ENCODE measurements at places on chromosomes 4 and X. TPM values are rescaled to one million over a fixed set of nuclear protein-coding genes. Genes with fewer than 3 reads are reported as not detected.
A peak's percentile ranks its signal among the peaks of the same experiment; 100 is the strongest.

The GPR119 gene
- total RNA-seq: not detected

The PPP1R3F gene
- 2.9 TPM for total RNA-seq

The SLC9B1 gene
- 1.0 TPM for total RNA-seq

The POU3F4 gene
- total RNA-seq: not detected

The CYLC1 gene
- total RNA-seq: not detected

The NAP1L3 gene
- not detected for total RNA-seq

The SHOX gene
- total RNA-seq: not detected

The PDZD4 gene
- total RNA-seq: under 0.01 TPM

The DCAF16 gene
- 25.5 TPM for total RNA-seq

The PABPC1L2A gene
- total RNA-seq: not detected

The FAT1 gene
- total RNA-seq: 301 TPM

The TSPAN7 gene
- total RNA-seq: 1.1 TPM

The BTK gene
- total RNA-seq: not detected

DNA sequence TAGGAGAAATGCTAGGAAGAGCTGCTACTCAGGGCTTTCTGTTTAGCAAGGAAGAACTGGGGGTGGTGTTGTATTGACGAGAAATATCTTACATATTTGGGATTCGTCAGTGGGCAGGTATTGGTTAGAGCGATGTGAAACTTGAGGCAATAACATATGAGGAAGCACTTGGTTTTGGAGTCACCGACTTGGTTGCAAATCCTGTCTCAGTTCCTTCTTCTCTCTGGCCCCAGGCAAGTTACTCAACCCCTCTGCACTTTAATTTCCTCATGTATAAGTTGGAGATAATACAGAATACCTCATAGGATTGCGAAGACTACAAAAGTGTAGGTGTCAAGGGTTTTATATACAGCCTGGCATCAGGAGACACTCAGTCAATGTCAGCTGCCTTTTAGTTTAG, 34.1 kb downstream of the GPAT3 start:
- peak; percentile 91 for DNase-seq

DNA sequence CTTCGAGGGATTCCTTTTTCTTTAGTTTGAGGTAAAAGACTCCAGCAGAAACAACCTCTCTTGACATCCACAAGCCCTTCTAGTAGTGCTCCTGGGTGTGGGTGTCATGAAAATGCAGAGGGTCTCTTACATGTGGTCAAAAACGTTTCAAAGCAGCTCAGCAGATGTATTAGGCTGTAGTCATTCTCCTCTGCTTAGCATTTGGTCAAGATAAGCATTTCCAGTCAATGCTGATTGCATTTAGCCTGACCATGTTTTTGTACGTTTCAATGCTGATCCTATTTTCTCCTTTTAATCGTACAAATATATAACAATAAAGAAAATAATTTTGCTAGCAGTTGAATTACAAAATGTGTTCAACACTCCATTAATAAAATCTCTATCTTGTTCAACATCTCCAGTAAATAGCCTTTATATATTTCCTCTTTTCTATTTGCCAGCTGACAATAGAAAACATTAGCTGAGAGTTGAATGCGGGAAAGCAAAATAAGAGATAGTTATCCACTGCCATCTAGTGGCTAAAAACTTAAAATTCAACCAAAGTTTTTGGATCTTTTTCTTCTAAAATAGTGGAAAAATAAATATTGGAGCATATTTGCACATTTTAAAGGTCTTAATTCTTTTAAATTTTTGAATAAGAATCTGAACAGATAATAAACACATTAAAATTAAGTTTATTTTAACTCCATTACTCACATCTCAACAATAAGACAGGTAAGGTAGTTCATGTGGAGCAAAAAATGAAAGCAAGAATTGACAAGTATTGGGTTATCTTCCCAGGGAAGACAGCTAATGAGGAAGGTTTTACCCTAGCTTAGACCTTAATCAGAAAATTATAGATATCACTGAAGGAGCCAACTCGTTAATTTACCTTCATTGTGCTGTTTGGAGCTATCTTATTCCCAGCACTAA, 15.2 kb upstream of the PACRGL start:
- DNase-seq: peak; percentile 13

GRCh38 chrX:27132862-27133261, 330.3 kb downstream of the PPP4R3C start:
- no peak for DNase-seq

DNA sequence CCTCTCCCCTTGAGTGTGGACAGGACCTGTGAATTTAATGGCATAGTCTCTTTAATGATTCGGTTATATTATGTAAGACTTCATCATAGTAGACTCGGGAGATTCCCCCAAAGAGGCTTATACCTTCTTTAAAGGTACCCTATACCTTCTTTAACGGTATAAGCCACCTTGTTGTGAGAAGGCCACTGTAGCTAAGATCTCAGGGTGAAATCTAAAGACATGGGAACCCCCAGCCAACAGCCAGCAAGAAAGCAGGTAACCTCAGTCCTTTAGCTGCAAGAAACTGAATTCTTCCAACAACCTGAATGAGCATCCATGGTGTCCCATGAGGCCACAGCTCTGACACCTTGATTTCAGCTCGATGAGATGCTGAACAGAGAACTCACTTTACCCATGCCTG, 931 bp downstream of the DDX60 start:
- no peak for DNase-seq

DNA sequence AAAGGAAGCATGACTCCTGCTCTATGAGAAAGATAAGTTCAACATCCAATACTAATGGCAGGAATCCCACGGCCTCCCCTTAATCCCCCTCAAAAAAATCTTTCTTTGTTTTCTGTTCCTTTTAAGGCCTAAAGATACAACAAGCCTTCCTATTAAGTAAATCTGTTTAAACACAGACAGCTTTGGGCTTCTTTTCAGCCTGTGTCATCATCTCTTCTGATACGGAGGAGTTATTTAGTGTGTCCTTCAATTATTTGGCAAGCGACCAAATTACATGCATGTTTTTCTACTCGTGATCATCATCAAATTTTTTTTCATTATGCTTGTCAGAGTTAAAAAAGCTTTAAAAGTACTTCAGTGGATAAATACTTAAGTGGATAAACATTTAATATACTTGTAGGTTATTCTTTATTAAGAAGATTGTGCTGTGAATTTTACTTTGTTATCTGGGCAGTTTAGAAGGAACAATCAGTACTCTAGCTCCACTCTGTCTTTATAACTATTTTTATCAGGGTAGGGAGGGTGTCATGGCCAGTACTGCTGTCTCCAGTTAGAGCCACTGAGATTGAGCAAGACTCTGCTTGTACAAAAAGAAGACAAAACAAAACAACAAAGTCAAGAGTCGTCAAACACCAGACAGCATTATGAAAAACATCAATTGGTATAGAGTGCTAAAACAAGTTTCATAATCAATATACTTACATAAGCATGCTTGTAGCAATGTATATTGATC, 210.7 kb downstream of the PRR32 start:
- no peak for DNase-seq

DNA sequence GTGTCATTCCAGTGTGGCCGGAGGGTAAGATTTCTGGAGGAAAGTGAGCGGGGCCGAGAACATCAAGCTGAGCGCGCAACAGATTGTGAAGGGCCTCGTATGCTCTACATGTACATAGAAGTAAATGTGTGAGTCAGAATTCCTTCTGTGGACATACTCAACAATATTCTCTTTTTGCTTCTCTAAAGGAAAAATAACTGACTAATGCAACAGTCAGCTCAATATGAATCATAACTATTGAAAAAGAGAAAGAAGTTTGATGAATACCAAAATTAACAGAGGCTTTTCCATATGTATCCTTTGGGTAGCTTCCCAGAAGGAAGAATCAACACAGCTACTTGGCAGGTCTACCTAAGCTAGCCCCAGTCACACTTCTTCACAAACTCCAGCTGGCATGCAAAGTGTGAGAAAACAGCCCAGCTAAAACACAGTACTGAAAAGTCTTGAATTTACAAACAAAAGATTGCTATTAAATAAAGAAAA, 87.5 kb upstream of the ZFP42 start:
- peak; percentile 74 for DNase-seq

DNA sequence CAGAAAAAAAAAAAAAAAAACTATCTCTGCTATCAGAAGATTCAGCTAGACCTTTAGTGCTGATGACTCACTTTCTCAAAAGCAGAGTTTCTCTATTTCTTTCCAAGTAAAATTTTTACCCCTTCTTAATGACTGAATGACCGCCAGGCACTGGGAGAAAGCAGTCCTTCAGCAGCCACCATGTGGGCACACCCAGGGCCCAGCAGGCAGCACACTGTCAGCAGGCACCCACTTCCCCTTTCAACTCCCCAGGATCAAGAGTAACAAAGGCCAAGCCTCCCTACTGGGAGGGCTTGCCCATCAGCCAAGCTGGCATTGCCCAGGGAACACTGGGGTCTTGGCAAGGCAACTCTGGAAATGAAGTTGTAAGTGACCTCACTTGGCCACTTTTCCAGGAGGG, 201.9 kb upstream of the MAMLD1 start:
- DNase-seq: no peak

DNA sequence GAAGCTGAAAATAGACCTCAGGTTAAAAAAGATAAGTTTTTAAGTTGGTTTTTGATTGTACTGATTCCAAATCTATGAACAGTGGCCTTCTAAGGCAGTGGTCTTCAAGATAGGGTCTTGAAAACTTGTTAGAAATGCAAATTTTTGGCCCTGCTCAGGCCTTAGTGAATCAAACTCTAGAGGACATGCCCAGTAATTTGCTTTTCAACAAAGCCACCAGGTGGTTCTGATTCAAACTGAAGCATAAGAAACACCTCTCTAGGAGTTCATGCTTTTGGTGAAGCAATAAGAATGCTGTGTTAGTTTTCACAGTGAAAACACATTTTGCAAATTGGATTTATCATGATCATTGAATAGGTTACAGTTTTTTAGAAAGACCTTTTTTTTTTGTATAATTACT, 1849.4 kb upstream of the AGA start:
- DNase-seq: no peak

- DNase-seq: peak; percentile 33
Observed at GRCh38 chr4:44425614-44426208, 22.9 kb downstream of the KCTD8 start.

DNA sequence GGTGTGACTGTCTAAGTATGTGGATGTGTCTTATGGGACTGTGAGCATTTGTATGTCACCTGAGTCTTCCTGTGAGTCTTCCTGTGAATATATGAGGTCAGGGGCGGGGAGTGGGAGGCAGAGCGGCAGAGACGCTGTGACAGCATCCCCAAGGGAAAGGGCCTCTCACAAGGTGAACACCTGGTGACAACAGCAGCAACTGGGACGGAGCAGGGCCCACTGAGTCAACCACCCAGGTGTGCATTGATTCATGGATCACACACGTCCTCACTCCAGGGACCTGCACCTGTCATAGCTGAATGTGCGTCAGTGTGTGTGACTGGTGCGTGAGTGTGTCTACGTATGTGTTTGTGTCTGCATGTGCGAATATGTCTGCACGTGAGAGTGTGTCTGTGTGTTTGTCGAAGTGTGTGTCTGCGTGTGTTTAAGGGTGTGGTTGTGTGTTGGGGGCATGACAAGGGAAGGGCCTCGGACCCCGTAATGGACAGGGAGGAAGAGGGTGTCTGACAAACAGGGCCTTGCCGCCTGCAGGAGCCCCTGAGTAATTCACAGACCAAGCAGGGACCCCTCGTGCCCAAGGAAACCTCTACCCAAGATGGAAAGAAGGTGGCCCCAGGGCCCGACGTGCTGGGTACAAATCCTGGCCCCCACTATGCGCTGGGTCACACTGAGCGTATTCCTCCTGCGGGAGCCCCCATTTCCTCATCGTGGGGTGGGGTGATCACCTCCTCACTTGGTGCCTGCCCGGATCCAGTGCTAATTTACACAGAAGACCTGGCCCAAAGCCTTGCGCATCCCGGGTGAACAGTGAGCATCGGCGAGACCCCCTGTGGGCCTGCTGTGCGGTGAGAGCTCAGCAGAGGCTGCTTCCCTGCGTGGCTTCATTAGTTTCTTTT, 76.7 kb downstream of the ABLIM2 start:
- DNase-seq: no peak

Data from bronchial epithelial cell (primary cell).